Thyroid gland (tissue), 4 donors: ENCODE measurements at places on chromosomes 6 and 20. TPM values are rescaled to one million over a fixed set of nuclear protein-coding genes. Genes with fewer than 3 reads are reported as not detected.

DNA sequence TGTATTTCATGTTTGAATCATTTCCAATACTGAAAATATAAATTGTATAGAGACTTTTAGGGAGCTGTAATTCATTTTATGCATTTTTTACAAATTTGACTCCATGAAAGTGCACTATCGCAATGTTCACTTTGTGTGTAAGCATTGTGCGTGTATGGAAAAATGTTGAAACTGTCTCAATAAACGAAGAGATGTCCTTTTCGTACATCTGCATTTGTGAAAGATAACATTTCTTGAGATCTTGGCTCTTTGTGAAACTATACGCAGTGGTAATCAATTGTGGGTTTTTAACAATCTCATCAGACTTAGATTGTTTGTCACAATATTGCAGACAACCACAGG is 18.6 kb upstream of the ZBP1 start:
- no peak for DNase-seq
- no peaks in the 10 kb centered on the region for H3K4me1 ChIP-seq
- no peaks in the 10 kb centered on the region for H3K27me3 ChIP-seq
- H3K36me3 ChIP-seq = no peaks in the 10 kb centered on the region
- no peak overlapping the region for H3K27ac ChIP-seq

Gene SYNCRIP
- total RNA-seq = 128 TPM

Gene SASH1
- 171 TPM for total RNA-seq

- no peaks in the 10 kb centered on the region for H3K27me3 ChIP-seq
- peaks cover 5% of the 10 kb centered on the region for H3K4me1 ChIP-seq
- no peak for DNase-seq
- no peak overlapping the region for H3K27ac ChIP-seq
These were observed 261.3 kb downstream of the PLCB1 start for GRCh38 chr20:8393381-8393780.

- no peak for DNase-seq
- H3K27ac ChIP-seq = no peak overlapping the region
- H3K4me3 ChIP-seq = no peak overlapping the region
These were observed 159.2 kb downstream of the PLCB4 start for GRCh38 chr20:9227896-9228615.

Gene OPN5
- not detected for total RNA-seq

- H3K4me3 ChIP-seq = no peak overlapping the region
- no peaks in the 10 kb centered on the region for H3K27me3 ChIP-seq
- peaks cover 81% of the 10 kb centered on the region for H3K36me3 ChIP-seq
These were observed 44.8 kb upstream of the EMILIN3 start for GRCh38 chr20:41411391-41411847.

Gene PAK1IP1
- total RNA-seq = 14.5 TPM

Gene RAET1L
- not detected for total RNA-seq

Gene TRIM15
- not detected for total RNA-seq

Gene AVP
- total RNA-seq = not detected

Gene TSPO2
- not detected for total RNA-seq

Gene MATN4
- total RNA-seq = not detected

DNA sequence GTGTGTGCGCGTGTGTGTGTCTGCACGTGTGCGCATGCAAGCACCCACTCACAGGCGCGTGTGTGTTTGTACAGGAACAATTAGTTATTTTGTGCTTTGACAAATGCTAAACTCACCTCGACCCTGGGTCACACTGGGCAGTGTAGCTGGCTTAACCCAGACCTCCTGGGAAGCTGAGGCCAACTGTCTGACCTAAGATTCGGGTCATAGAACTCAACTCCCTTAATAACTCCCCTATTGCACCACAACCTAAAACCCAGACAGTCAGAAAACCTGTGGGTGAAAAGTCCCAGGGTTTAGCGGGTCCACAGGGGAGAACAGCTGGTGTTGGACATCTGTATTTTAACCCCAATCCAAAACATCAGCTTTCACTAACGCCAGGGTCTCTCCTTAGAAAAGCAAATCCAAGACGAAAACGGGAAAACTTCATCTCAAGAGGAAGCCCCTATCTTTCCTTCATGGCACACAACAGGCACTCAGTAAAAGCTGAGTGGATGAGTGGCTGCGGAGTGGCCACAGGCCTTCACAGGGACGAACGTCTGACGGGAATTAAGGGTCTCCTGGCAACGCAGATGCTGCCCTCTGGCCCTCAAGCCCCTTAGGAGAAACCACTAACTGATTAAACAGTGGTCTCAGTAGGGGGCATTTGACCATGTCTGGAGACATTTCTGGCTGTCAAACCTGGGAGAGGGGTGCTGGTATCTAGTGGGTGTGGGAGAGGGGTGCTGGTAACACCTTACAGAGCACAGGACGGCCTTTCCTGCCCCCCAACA is 4.5 kb downstream of the PMEPA1 start:
- no peaks in the 10 kb centered on the region for H3K27me3 ChIP-seq
- no peaks in the 10 kb centered on the region for H3K36me3 ChIP-seq
- H3K27ac ChIP-seq = no peak overlapping the region
- no peak overlapping the region for H3K4me3 ChIP-seq

Gene SLC13A3
- 1.9 TPM for total RNA-seq

Gene PDE10A
- total RNA-seq = 20.4 TPM

- no peaks in the 10 kb centered on the region for H3K27me3 ChIP-seq
- H3K4me1 ChIP-seq = no peaks in the 10 kb centered on the region
- H3K27ac ChIP-seq = no peak overlapping the region
- H3K4me3 ChIP-seq = no peak overlapping the region
- no peak for DNase-seq
These were observed 54.1 kb upstream of the SHLD1 start for GRCh38 chr20:5696011-5696559.

DNA sequence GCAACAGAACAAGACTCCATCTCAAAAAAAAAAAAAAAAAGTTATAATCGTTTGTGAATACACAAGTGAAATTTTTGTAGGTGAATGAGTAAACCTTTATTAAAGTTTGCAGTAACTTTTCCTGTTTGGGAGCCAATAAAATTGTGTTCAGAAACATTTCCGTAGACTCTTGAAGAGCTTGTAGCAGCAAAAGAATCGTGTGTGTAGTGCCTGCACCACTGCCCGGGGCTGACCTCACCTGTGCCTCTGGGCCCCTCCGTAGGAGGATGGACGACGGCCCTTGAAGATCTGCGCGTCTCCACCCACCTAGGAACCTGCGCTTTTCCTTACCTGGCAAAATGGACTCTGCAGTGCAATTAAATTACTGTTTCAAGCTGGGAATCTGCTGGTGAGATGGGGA is 366.0 kb downstream of the THBS2 start:
- no peaks in the 10 kb centered on the region for H3K4me1 ChIP-seq
- DNase-seq = no peak
- no peak overlapping the region for H3K4me3 ChIP-seq
- no peak overlapping the region for H3K27ac ChIP-seq
- H3K27me3 ChIP-seq = no peaks in the 10 kb centered on the region

GRCh38 chr6:158853880-158854213 is 34.7 kb upstream of the EZR start:
- H3K27ac ChIP-seq = peak overlapping the region; percentile 65
- no peaks in the 10 kb centered on the region for H3K36me3 ChIP-seq
- DNase-seq = no peak
- H3K27me3 ChIP-seq = no peaks in the 10 kb centered on the region
- peaks cover 59% of the 10 kb centered on the region for H3K4me1 ChIP-seq
- no peak overlapping the region for H3K4me3 ChIP-seq

GRCh38 chr6:7486951-7487350 is 54.5 kb upstream of the DSP start:
- H3K4me1 ChIP-seq = no peaks in the 10 kb centered on the region
- no peaks in the 10 kb centered on the region for H3K27me3 ChIP-seq
- no peak for DNase-seq
- H3K27ac ChIP-seq = no peak overlapping the region
- no peak overlapping the region for H3K4me3 ChIP-seq
- H3K36me3 ChIP-seq = no peaks in the 10 kb centered on the region

Gene DHX16
- 30.4 TPM for total RNA-seq

Gene PRSS16
- 32.0 TPM for total RNA-seq

DNA sequence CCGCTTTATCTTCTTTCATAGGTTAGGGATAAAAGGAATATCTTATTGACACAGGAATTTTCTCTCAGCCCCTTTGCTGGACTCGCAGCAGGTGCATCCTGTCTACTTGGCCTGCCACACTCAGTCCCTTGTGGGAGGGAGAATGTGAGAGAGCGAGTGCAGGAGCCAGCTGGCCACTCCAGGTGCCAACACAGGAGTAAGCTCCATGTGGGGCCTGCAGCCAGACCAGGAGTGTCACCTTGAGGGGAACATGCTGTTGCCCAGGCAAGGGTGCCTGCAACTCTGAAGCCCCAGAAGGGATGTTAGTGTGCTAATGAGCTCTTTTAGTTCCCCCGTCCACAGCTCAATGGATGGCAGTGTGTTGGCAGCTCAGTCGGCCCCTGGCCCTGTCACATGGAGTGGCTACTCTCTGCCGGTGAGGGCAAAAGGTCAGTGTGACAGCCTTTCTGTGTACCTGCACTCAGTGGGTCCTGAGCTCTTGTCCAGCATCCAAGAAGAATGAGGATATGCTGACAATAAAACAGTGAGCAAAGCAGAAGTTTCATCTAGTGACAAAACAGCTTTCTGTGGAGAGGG is 57.1 kb downstream of the CRYBG1 start:
- no peaks in the 10 kb centered on the region for H3K36me3 ChIP-seq
- no peaks in the 10 kb centered on the region for H3K4me1 ChIP-seq
- no peak overlapping the region for H3K4me3 ChIP-seq
- no peak overlapping the region for H3K27ac ChIP-seq
- DNase-seq = peak; percentile 3

- no peaks in the 10 kb centered on the region for H3K27me3 ChIP-seq
- H3K4me3 ChIP-seq = no peak overlapping the region
- DNase-seq = no peak
- no peaks in the 10 kb centered on the region for H3K36me3 ChIP-seq
- no peaks in the 10 kb centered on the region for H3K4me1 ChIP-seq
These were observed 35.0 kb upstream of the ENTPD6 start for GRCh38 chr20:25160467-25160866.

GRCh38 chr6:113732384-113732966 is 124.7 kb upstream of the MARCKS start:
- H3K27me3 ChIP-seq = no peaks in the 10 kb centered on the region
- H3K4me3 ChIP-seq = no peak overlapping the region
- no peak for DNase-seq
- no peaks in the 10 kb centered on the region for H3K36me3 ChIP-seq
